ENCODE measurements at places on chromosomes 3 and 15.
A peak's percentile ranks its signal among the peaks of the same experiment; 100 is the strongest.

- peak; percentile 50 for DNase-seq
These were observed 197.4 kb downstream of the KLHL25 start for GRCh38 chr15:85597155-85597815.

DNA sequence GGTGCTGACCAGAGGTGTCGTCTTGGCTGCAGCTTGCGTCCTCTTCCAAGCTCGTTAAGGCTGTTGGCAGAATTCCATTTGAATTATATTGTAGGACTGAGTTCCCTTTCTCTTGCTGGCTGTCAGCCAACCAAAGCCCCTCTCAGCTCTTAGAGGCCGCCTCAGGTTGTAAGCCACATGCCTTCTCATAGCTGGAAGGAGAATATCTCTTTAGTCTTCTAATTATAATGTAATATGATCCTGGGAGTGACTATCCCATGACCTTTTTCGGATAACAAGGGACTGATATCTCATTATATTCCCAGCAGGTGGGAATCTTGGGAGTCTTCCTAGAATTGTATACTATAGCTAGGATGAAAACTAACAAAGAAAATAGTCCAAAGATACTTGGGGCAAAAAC, 4.8 kb downstream of the SCG5 start:
- no peak for DNase-seq

- no peak for DNase-seq
These were observed 36.0 kb downstream of the CCDC54 start for GRCh38 chr3:107413264-107413663.

- no peak for DNase-seq
These were observed 27.6 kb upstream of the GAP43 start for GRCh38 chr3:115595611-115596275.

- DNase-seq: no peak
These were observed 365.6 kb downstream of the PTPRG start for GRCh38 chr3:61926923-61927322.

- DNase-seq: no peak
These were observed 10.1 kb downstream of the ARHGAP31 start for GRCh38 chr3:119304201-119304713.

- no peak for DNase-seq
These were observed 8.4 kb upstream of the CMTM7 start for GRCh38 chr3:32383136-32383711.

GRCh38 chr3:58238830-58239229, 1.2 kb downstream of the ABHD6 start:
- DNase-seq: no peak

DNA sequence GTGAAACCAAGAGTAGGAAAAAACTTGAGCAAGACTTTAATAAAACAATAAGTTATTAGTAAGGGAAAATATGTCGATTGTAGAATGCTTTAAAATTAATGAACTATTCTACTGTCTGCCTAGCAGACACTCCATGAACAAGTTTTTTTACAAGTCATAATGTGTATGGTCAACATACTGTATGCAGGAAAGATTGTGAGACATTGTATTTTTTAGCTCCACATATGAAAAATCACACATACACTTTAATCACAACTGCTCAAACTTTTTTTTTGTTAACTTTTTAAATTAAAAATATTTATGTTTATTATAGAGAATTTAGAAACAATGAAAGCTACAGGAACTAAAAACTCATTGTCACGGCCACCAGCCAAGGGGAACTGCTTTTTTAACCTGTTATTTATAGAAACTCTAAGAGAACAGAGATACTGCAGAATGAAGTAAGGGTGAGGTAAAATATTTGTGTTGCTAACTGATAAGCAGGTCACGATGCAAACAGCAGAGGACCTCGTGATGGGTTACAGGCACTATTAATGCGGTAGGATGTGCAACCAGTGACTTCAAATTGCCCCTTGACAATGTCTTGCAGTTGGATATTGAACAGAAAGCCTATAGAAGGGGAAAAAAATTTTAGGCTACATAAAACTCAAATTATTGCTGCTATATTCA, 53.0 kb downstream of the THSD4 start:
- no peak for DNase-seq

GRCh38 chr3:50322115-50322385, 495 bp downstream of the HYAL2 start:
- DNase-seq: no peak

GRCh38 chr15:70271422-70272088, 173.8 kb upstream of the TLE3 start:
- DNase-seq: no peak

GRCh38 chr3:109944836-109945235, 607.5 kb upstream of the DPPA4 start:
- DNase-seq: no peak

- no peak for DNase-seq
These were observed 348.6 kb upstream of the CCDC54 start for GRCh38 chr3:107028626-107029025.

DNA sequence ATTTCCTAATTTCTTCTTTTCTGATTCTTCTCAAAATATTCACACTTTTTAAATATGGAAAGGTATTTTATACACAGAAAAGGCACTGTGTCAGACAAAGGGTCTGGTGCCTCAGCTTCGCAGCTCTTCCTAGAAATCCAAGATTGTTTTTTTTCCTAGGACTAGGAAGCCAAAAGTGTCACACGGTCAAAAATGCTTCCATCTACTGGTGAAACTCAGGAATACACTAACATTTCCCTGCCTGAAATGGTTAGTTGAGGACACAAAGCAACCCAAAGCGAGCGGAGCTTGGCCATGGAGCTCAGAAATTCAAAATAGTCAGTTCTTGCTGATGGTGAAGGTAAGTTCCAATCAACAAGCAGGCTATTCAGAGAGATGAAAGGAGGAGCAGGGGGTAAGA, 426.5 kb upstream of the RASGRP1 start:
- DNase-seq: no peak

DNA sequence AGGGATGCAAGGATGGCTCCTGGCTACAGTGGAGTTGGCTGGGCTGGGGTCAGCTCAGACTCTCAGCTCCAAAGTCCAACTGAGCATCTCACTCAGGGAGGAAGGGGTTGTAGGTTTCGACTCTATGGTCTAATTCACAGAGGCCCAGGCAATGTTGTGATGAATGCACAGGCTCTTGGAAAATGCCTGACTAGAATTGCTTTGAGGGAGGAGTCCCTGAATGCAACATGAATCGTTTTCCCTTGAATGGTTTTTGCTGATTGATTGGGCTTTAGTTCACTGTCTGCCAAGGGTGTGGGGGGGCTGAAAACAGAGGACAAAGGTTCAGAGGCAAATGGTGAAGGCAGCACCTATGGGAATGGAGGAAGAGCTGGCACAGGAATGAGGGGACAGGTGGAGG, 48.6 kb upstream of the LINGO1 start:
- DNase-seq: no peak

- no peak for DNase-seq
These were observed 269.4 kb downstream of the UACA start for GRCh38 chr15:70493787-70494516.

DNA sequence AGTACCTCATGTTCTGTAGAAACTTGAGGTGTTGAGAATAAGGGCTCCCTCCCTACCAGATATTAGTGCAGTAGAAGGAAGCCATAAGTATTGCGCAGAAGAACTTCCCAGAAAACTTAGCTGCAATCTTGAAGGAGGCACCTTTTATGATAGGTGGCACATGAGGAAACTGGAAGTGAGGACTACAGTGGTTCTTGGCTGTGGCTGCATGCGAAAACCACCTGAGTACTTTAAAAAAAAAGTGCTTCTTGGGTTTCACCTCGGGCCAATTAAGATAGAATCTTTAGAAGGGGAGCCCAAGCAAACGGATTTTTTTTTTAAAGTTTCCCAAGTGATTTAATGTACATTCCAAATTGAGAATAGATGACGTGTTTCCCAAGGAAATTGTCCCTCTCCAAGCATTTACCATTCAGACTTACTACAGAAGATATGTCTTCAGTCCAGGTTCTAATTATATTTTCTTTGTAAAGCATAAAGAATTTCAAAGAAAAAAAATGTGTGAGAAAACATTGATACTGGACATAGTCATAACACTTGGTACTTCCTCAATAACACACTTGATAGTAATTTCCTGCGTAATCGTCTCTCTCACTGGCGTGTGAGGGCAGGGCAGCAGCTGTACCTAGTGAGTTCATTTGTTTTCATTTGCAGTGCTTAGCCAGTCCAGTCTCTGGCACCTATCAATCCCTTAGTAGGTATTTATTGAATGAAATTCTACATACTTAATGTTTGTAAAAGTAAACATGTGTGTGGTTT, 12.3 kb upstream of the NR1I2 start:
- no peak for DNase-seq

- DNase-seq: no peak
These were observed 19.4 kb upstream of the SKOR1 start for GRCh38 chr15:67805666-67806516.

GRCh38 chr3:49869525-49870126, at the start of gene CAMKV:
Gene CAMKV, minus strand, starts transcription at chr3:49869906. Its CDS starts 7,518 bp downstream, at chr3:49862388.
- peak; percentile 17 for DNase-seq

Measured in CD4-positive, alpha-beta T cell treated with Interleukin-21 for 1 hour (primary cell).